Activated CD8-positive, alpha-beta T cell treated with anti-CD3 and anti-CD28 coated beads, Interleukin-2, amount 10 ng/mL, durations not matched to agents 7 days and 5 days (primary cell): ENCODE measurements at places on chromosomes 3 and 15. TPM values are rescaled to one million over a fixed set of nuclear protein-coding genes. Genes with fewer than 3 reads are reported as not detected.

GRCh38 chr3:33659856-33660434, 58.1 kb downstream of the CLASP2 start:
- no peak for DNase-seq

DNA sequence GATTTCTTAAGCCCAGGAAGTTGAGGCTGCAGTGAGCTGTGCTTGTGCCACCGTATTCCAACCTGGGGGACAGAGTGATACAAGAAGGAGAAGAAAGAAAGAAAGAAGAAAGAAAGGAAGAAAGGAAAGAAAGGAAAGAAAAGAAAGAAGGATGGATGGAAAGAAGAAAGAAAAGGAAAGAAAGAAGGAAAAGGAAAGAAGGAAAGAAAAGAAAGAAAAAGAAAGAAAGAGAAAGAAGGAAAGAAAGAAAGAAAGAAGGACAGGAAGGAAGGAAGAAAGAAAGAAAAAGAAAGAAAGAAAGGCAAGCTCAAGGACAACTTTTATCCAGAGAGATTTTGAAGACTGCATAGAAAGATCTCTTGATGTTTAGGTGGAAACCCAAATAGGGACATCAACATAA, 120.7 kb downstream of the GMNC start:
- no peak for DNase-seq

- DNase-seq, result peak; percentile 50
Measured at GRCh38 chr15:99566157-99566897, 543 bp downstream of the MEF2A start.

DNA sequence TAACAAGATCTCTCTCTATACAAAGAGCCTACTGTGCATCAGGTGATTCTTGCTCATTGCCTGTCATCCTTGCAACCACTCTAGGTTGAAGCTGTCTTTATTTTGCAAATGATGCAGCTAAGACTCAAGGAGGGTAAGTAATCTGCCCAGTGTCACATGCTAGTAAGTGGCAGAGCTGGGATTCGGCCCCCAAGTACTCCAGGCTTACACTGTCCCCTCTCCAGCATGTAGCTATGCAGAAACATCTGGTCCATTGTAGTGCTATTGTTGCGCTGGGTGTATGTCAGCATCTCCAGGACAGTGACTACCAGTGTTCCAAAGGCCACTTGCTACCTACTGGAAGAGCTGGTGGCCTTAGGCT, 248.9 kb downstream of the SLCO3A1 start:
- no peak for DNase-seq

DNA sequence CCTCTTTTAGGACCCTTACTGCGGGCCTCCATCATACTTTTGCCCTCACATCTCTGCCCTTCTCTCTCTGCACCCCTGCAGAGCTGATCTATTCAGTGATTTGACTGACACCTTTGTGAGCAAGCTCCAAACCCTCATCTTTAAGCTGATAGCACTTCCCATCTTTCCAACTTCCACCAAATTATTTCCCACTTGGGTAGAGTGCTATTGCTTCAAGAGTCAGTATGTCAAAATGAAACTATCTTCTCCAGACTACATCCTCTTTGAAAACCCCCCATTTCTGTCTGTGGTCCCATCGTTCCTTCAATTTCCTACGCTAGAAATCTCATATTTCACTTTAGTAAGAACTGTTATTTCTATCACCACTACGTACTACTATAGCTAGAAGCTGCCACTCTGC, 19.7 kb downstream of the ZWILCH start:
- DNase-seq, result no peak

- no peak for DNase-seq
Measured at GRCh38 chr3:152706991-152707713, 127.8 kb upstream of the P2RY1 start.

GRCh38 chr3:72633534-72633933, 214.7 kb downstream of the SHQ1 start:
- DNase-seq, result no peak

DNA sequence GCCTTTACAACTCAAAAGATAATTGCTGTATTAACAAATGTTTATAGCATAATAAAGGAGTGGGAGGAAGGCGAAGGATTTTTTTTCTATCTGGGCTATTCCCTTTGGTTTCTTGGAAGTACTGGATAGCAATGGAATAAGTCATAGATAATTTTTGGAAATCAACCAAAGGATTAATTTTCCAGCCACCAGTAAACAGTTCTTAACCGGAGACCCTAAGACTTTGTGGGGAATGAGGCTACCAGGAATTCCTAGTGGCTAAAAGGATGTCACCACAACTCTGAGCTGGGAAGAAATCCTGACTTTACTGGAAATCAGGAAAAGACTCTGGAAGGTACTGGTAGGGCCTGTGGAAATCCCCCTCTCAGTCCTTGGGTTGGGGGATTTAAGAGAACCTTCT, 138.4 kb upstream of the RARB start:
- DNase-seq, result no peak

GRCh38 chr15:101597360-101597928, 54.7 kb downstream of the TM2D3 start:
- no peak for DNase-seq

DNA sequence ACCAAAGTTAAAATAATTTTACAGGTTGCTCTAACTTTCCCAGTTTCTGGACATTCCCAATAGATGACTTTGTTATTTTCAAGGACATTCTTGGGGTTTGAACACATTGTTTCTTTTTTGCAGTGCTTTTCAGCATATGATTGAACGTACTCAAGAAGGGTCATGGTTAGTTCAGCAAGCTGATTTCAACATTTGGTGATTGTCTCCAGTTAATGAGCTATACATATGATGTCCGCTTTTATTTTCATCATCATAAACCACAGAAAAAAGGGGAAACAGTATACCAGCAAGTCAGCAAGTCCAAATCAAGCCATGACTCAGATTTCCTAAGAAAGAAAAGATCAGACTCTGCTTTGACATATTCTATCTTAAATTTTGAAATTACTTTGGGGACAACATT, 69.4 kb downstream of the B3GALNT1 start:
- no peak for DNase-seq

DNA sequence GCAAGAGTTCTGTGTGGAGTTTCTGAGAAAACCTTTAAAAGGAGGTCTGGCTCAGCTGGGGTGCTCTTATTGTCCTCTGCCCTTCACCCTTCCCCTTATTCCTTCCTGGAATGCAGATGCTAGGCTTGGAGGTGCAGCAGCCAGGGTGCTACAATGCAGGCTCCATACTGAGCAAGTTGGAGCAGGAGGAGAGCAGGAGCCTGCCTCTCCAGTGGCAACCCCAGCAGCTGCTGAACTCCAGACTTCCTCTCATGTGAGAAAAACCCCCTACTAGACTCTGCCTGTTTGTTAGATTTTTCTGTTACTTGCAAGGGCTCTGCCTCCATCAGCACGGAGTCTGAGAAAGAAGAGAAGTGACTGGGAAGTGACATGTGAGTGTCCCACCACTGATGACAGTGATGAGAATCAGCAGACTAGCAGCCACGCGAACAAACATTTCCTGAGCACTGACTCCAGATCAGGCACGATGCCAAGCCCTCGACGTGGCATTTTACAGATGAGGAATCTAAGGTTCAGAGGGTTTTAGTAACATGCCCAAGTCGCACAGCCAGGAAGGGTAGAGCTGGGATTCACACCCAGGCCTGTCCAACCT, 16.1 kb upstream of the RARRES1 start:
- no peak for DNase-seq

- DNase-seq, result no peak
Measured at GRCh38 chr3:88013592-88013991, 45.2 kb downstream of the CGGBP1 start.

- DNase-seq, result peak; percentile 97
Measured at GRCh38 chr3:57692396-57693147, at the start of gene DENND6A. TSS of gene DENND6A (minus strand) at chr3:57693077. CDS start at chr3:57693018, 59 bp downstream.

- DNase-seq, result no peak
Measured at GRCh38 chr3:171343693-171344092, 116.5 kb downstream of the TNIK start.

- DNase-seq, result no peak
Measured at GRCh38 chr3:57031631-57032541, 28.6 kb upstream of the SPATA12 start.

GRCh38 chr15:78418686-78419085, 19.3 kb upstream of the IREB2 start:
- no peak for DNase-seq

- no peak for DNase-seq
Measured at GRCh38 chr15:85475317-85475701, 94.9 kb downstream of the AKAP13 start.

DNA sequence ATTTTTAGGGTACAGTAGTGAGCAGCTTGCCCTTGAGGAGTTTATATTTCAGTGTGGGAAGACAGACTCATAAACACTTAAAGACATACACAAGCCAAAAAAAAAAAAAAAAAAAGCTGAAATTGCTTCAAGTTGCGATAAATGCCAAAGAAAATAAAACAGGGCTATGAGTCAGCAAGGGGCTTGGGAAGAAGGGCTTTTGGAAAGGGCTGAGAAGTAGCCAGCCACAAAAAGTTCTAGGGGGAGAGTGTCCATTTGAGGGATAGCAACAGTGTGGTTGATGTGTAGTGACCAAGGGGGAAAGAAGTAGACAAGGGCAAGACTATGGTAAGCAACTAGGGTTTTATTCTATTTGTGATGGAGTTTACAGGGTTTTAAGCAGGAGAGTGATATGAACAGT, 185.5 kb downstream of the ADAMTS9 start:
- DNase-seq, result no peak

DNA sequence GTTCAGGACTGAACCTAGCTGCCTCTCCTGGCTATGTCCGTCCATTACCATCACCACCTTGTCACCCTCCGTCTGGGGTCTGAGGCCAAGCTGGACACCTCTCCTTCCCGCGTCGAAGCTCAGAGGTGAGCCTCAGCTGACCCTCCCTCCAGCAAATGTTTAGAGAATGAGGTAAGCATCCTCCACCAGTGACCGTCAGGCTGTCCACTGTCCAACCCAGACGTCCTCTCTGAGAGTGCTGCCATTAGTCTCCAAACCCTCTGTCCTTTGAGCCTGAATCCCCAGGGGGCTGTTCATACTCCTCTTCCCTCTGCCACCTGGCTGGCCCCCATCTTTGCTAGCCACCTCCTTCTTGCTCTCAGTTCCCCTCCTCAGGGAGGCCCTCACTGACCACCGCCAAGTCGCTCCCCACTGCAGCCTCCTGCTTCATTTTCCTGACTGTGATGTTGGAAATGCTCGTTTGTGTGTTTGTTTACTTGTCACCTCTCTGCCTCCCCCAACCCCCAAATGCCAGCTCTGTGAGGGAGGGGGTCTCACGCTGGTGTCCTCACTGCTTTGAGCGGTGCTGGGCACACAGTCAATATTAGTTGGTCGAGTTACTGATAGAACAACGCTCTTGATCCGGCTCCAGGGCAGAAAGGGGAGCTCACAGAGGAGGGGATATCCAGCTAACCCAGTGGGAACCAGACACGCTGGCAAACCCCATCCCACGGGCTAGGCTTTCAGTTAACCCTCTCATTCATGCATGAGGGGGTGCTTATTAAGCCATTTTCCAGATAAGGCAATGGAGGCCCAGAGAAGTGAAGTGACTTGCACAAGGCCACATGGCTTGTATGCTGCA, 64.9 kb downstream of the IQSEC1 start:
- DNase-seq, result no peak

GRCh38 chr3:38651153-38651789, 1.8 kb upstream of the SCN5A start:
- peak; percentile 80 for DNase-seq

GRCh38 chr3:3081381-3082233, 28.6 kb downstream of the IL5RA start:
- no peak for DNase-seq

DNA sequence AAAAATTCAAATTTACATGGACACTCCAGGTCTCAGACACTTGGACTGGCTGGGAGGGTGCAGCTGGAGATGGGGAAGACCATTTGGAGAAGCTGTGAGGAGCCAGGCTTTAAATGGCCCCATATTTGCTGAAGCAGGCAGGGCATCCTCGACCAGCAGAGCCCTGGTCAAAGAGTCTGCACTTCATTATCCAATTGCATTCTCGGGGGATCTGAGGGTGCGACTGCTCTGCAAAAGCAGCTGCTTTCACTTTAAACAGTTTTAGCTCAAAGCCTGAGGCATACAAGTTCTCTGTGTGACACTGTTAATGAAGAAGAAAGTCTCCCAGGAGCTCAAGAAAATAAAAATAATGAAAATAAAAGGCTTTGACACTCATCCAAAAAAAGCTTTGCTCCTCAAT, 98.0 kb upstream of the SLC25A36 start:
- no peak for DNase-seq

Gene ISLR
- total RNA-seq, result not detected

Gene ISLR2
- not detected for total RNA-seq

Gene SAXO2
- total RNA-seq, result 1.6 TPM

Gene AADACL2
- not detected for total RNA-seq

Gene GASK1A
- total RNA-seq, result not detected

Gene SHC4
- total RNA-seq, result 0.65 TPM

Gene SLC6A20
- not detected for total RNA-seq

Gene APH1B
- 10.1 TPM for total RNA-seq

Gene EOMES
- total RNA-seq, result 2.9 TPM

Gene CD80
- 19.1 TPM for total RNA-seq

Gene VWA5B2
- not detected for total RNA-seq

Gene SLC35G2
- 0.16 TPM for total RNA-seq

Gene RBPMS2
- not detected for total RNA-seq

Gene LRRC3B
- total RNA-seq, result not detected

Gene CHDH
- total RNA-seq, result 0.05 TPM

Gene ANKUB1
- total RNA-seq, result not detected
